ENCODE measurements at places on chromosomes 5 and 9.

DNA sequence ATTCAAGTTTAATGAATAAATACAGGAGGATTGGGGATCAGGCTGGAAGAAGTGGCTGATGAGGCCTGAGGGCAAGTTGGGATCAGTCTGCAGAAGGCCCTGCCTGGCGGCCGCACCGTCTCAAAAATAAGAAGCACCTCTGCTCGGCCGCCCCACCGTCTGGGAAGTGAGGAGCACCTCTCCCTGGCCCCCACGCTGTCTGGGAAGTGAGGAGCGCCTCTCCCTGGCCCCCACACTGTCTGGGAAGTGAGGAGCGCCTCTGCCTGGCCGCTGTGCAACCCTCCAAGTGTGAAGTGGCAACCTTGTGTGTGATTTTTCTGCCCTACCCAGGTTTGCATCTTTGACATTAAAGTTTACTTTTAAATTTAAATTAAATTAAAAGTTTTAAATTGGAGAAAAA, 35.4 kb downstream of the POLR1E start:
- no peak for DNase-seq

GRCh38 chr5:94174748-94175411, 433.5 kb upstream of the POU5F2 start:
- no peak for DNase-seq

GRCh38 chr5:159339460-159339859, 9.2 kb upstream of the IL12B start:
- DNase-seq, result no peak

DNA sequence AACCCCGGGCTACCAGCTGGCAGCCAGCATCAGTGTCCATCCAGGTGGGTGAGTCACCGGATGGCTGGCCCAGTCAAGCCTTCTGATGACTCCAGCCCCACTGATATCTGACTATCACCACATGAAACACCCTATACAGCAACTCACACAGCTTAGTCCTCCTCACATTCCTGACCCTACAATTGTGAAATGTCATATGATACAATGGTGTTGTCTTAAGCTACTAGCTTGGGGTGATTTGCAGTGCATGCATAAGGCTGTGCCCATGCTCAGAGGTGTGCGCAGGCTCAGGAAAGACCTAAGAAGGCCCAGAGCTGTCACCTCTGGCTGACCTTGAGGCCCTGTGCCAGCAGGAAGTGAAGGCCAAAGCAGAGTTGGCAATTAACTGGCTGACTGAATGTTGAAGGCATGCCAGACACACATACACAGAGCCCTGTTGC, 21.5 kb upstream of the SEMA4D start:
- no peak for DNase-seq

DNA sequence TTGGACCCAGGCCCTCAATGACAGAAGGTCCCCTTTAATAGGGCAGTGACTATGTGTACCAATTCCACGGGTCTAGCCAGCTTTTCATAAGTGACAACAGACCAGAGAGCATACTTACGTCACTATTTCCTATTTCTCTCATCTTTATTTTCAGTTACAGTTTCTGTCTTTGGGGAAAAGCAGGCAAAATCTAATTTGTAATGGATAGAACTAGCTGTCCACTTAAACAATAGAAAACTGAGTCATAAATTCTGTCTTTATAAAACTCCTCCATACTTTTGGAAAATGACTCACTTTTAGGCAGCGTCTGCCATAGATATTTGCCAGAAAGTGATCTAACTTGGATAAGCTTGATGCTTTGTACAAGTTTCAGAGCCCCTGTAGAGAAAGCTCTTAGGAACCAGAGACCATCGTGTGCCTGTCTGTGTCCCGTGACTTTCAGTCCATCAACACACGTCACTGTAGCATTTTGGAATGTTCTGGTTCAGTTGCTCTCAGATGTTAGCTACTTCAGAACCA, 101.9 kb downstream of the F2RL2 start:
- DNase-seq, result peak; percentile 20
